ENCODE measurements at places on chromosomes 6 and 20.
A peak's percentile ranks its signal among the peaks of the same experiment; 100 is the strongest.

DNA sequence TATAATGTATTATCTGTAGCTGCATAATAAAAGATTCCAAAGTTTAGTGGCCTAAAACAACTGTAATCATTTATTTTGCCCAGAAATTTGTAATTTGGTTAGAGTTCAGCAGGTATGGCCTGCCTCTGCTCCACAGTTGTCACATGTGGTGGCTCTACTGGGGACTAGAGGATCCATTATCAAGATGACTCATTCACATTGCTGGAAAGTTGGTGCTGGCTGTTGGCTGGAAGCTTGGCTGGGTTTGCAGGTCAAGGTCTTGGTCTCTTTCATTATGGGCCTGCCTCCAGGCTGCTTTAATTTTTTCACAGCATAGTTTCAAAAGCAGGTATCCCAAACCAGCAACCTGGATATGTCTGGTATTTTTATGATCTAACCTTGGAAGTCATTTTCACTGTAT, 17.6 kb downstream of the TRDN start:
- no peak for DNase-seq

DNA sequence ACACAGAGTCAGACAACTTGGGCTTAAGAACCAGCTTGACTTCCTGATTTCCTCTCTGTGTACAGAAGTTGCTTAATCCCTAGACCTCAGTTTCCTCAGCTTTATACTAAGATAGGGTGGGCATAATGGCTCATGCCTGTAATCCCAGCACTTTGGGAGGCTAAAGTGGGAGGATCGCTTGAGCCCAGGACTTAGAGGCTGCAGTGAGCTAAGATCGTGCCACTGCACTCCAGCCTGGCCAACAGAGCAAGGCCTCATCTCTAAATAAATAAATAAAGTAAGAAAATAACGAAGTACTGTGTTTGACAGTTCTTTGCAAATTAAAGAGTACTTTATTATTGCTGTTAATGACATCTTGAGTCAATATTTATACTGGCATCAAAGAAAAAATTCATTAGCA, 41.7 kb downstream of the CNKSR3 start:
- DNase-seq = no peak

- DNase-seq = no peak
Observed at GRCh38 chr6:104718672-104719071, 141.0 kb downstream of the HACE1 start.

GRCh38 chr6:98839781-98840361, 5.5 kb downstream of the POU3F2 start:
- no peak for DNase-seq

DNA sequence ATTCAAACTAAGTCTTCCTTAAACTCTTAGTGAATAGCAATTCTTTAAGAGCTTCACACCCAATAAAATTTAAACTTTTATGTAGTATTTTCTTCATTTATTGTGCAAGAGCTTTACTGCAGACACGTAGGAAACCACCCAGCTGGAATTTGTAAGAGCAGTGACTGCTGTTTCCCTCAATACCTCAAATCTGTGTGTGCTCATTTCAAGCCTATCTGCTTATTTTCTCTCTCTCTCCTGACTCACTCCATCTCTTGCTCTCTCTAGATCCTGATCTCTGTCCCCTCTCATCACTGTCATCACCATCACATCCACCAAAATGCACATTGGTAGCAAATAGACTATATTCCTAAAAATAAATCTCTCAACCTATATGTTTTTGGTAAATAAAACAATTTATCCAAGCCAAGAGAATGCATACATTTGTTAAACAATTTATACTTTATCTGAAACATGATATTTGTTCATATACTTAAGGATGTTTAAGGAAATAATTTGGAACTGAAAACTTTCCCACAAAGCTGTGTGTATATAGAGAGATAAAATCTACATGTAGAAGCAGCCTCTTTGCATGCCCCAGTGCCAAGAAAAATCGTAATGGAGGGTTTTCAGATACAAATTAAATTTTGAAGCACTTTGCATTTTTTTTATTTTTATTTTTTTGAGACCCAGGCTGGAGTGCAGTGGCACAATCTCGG, 273.0 kb downstream of the TFAP2A start:
- DNase-seq = no peak

- DNase-seq = no peak
Observed at GRCh38 chr6:169296170-169296569, 42.5 kb upstream of the THBS2 start.

- no peak for DNase-seq
Observed at GRCh38 chr20:16639027-16639941, 66.0 kb upstream of the KIF16B start.

- no peak for DNase-seq
Observed at GRCh38 chr6:16130932-16131387, 2.1 kb downstream of the MYLIP start.

- no peak for DNase-seq
Observed at GRCh38 chr6:41053041-41053440, at the start of gene APOBEC2. TSS of gene APOBEC2 (plus strand) at chr6:41053202. CDS start at chr6:41053348, 146 bp downstream.

DNA sequence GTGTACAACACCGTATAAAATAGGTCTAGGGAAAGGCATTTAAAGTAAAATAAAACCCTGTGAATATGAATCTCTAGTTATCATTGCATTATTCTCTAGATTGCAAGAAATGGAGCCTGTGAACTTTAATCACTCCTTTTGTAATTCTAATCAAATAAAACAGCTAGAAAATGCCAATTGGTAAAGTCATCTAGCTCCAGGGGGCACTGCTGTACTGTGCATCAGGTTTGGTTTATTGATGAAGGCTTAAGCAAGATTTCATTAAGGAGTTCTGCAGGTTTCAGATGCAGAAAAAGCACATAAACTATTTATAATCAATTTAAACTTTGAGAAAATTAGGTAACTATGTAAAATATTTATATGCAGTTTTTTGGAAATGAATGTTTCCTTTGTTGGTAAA, 645.0 kb downstream of the PHF3 start:
- no peak for DNase-seq

DNA sequence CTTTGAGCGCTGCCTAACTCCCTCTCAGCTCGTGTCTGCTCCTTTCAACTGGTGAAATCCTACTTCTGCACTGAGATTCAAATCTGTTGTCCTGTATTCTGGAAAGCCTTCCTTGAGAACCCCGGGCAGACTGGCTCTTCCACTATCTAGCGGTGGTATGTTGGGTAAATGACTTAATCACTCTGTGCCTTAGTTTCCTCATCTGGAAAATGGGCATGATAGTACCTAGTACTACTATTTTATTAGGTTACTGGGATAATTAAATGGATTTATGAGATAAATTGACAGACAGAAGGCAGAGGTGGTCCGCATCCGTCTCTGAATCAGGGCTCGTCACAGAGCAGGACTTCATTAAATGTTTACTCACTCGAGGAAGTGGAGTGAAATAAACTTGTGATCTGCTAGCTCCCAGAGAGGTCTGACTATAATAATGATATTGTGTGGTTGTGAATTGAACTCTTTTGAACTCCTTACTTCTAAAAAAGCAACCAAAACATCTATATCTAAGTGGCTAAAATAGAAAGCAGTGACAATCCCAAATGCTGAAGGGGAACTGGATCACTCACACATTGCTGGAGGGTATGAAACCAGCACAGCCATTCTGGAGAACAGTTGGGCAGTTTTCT, 26.6 kb downstream of the PPP1R16B start:
- no peak for DNase-seq

- DNase-seq = no peak
Observed at GRCh38 chr20:59363101-59363500, 62.7 kb downstream of the EDN3 start.

GRCh38 chr6:169723991-169724493, 258 bp downstream of the PHF10 start:
- no peak for DNase-seq

DNA sequence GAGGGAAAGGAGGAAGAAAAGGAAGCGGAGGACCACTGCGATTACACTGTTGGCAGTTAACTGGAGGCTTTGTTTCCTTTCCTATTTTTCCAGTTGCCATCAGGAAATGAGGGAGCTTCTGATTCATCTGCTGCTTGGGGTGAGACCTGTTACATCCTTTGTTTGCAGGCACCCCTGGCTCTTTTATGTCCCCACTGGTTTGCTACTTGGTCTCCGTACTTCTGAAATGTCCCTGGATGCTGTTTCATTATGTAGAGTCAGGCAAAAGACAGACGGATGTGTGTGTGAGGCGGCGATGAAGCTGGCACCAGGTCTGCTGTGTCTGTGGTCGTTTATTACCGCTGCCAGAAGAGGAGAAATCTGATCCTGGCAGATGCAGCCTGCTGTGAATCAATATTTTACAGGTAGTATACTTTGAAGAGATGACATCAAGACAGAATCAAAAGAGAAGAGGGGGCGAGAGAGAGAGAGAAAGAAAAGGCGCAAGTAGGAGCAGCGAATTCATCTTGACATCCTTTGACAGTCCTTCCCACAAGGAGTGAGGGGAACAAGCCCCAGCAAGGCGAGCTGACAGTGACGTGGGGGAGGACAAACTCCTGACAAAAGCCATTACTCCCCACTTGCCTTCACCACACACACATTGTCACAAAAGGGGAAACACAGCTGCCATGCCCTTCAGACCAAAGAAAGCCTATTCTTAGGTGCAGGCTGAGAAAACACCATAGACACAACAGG, 145.9 kb upstream of the FBXL4 start:
- no peak for DNase-seq

DNA sequence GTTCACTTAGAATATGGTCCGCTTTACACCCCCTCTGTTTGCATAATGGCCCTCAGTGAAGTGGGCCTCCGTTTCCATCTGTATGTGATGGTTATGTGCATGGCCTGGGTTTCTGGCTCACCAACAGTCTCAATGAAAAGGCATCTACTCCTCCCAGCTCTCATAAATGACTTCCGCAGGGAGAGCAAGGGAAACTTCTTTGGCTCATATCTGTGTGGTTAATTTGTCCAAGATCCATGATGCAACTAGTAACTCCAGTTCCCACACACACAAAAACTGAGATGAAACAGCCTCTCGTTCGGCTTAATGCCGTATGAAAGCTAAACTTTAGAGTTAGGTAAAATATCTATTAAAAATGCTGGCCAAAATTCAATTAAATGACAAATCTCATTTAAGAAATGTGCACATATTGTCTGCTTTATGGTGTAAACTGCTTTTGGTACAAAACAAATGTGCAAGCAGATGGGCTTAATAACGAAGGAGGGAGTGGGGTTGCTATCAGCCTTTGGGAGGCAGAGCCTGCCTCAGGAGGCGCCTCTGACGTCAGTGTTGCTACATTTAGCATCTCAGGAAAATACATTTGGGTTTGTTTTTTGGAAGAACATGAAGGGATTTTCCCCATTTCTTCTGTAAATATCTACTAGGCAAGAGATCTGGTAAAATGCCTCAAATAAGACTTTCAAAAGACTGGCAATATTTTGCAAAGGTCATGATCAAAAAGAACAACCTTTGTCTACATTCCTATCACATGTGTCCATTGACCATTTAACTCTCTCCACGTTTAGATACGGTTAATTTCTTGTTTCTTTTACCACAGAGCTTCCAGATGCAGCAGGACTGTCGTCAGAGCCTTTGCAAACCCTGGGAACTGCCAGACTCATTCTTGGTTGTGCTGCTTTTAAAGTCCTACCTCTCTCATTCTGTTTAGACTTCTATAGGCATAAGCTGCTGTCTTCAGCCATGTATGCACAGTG, 96.8 kb downstream of the ARMC2 start:
- no peak for DNase-seq

GRCh38 chr20:25285856-25286798, 38.2 kb downstream of the PYGB start:
- DNase-seq = no peak

DNA sequence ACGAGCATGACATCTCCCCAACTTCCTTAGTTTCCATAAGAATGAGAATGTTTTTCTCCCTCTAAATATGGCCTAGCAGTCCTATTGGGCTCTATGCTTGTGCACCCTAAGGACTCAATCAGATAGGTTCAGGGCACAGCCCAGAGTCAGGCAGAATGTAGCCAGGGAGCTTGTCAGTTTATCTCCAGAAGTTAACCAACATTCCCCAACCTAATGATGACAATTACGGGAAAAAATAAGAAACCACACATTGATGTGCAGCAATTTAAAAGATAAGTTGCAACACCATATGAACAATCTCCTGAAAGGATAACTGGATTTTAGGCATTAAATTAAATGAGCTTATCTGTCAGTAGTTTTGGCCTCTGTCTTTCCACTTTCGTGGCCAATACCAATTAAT, 71.1 kb downstream of the HDDC2 start:
- no peak for DNase-seq

- DNase-seq = no peak
Observed at GRCh38 chr6:137415127-137415833, 78.9 kb downstream of the OLIG3 start.

- DNase-seq = no peak
Observed at GRCh38 chr6:158970640-158971275, 29.2 kb downstream of the RSPH3 start.

DNA sequence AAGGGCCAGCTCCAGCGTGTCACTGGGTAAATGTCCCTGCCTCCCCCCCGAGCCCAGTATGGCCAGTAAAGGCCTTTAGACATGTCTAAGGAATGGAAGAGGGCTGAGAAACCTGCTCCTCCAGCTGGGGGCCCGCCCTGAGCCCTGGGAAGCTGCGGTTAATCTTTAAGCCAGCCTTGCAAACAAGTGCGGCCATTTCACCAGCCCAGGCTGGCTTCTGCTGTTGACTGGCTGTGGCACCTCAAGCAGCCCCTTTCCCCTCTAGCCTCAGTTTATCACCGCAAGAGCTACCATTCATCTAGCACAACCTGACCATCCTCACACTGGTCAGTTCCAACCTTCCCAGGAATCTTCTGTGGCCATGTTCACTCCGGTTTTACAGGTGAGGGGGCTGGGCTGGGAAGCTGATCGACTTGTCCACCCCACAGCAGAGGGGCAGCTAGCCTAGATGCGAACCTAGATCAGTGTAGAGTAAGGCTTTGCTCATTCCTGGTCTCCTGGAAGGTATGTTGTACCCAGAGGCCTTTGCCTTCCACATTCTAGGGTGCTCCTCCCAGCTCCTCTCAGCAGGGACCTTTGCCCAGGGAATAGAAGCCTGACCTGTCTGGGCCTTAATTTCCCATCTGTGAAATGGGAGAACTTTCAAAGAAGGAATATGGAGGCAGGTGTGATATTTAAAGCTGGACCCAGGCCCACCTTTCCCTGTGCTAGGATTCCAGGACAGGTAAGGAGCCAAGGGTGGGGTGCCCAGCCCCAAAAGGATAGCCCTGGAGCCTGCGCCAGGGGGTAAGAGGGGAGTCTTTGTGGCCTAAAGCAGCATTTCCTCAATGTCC, 1.2 kb upstream of the SRC start:
- no peak for DNase-seq

- DNase-seq = no peak
Observed at GRCh38 chr6:35215665-35216411, 2.1 kb downstream of the SCUBE3 start.

GRCh38 chr20:15191082-15191723, 853.8 kb upstream of the FLRT3 start:
- no peak for DNase-seq

- no peak for DNase-seq
Observed at GRCh38 chr20:14126856-14127255, 131.5 kb downstream of the MACROD2 start.

GRCh38 chr20:37295001-37295400, 5.5 kb downstream of the MANBAL start:
- DNase-seq = peak; percentile 51

Measured in GOT3 (cell line).